Hematopoietic multipotent progenitor cell treated with erythropoietin and hydrocortisone succinate and interleukin-3 and kit ligand, for 4 days (in vitro differentiated cells): ENCODE measurements at places on chromosomes 5 and 9.

GRCh38 chr9:92748233-92748497 is 16.5 kb downstream of the BICD2 start:
- DNase-seq: no peak

GRCh38 chr5:135869276-135869675 is 26.4 kb downstream of the IL9 start:
- DNase-seq: no peak

GRCh38 chr9:77221431-77221830 is 44.1 kb downstream of the VPS13A start:
- no peak for DNase-seq

- DNase-seq: no peak
These were observed 256.8 kb upstream of the ADAMTS16 start for GRCh38 chr5:4883360-4883759.

- DNase-seq: peak; percentile 1
These were observed 261.7 kb downstream of the CDH12 start for GRCh38 chr5:22591461-22591860.

- no peak for DNase-seq
These were observed 48.0 kb downstream of the PRR16 start for GRCh38 chr5:120512068-120512467.

- DNase-seq: peak; percentile 51
These were observed 99.7 kb upstream of the CCL21 start for GRCh38 chr9:34809504-34810186.

- no peak for DNase-seq
These were observed 59.2 kb downstream of the PPIC start for GRCh38 chr5:122977319-122977718.

DNA sequence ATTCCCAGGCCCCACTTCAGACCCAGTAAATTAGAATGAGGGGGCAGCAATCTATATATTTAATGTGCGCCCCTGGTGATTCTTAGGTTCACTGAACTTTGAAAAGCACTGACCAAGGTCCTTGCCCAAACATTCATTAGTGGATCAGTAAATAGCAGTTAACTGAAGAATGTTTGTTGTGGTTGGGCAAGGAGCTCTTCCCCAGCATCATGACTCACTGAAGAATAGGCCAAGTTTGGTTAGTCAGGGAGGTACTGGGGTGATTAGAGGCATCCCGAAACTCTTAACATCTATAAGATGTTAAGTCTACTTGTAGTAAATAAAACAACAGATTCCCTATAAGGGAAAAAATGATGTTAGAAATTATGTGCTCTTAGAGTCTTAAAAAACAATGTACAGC is 833 bp upstream of the MROH2B start:
- DNase-seq: no peak

DNA sequence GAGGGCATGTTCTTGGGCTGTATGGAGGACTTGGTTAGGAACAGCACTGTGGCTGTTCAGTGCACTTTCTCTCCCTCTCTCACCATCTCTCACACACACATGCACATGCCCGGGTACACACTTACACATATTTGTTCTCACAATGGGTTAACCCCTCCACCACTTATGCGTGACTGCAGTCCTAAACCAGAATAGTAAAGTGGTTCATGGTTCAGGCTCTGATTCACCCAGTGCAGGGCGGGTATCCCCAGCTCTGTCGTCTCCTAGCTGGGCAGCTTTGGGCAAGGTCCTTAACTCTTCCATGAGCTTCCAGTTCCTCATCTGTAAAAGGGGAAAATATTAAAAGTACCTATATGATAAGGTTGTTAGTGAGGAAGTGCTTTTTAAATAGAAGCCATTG is 45.3 kb upstream of the GALNT10 start:
- DNase-seq: no peak

GRCh38 chr5:88685591-88686541 is 197.1 kb downstream of the MEF2C start:
- DNase-seq: no peak

GRCh38 chr5:159887050-159887449 is 29.2 kb upstream of the ADRA1B start:
- no peak for DNase-seq

GRCh38 chr5:93635991-93636390 is 53.0 kb downstream of the NR2F1 start:
- DNase-seq: peak; percentile 63

GRCh38 chr5:72115296-72115695 is 8.0 kb downstream of the MAP1B start:
- no peak for DNase-seq

DNA sequence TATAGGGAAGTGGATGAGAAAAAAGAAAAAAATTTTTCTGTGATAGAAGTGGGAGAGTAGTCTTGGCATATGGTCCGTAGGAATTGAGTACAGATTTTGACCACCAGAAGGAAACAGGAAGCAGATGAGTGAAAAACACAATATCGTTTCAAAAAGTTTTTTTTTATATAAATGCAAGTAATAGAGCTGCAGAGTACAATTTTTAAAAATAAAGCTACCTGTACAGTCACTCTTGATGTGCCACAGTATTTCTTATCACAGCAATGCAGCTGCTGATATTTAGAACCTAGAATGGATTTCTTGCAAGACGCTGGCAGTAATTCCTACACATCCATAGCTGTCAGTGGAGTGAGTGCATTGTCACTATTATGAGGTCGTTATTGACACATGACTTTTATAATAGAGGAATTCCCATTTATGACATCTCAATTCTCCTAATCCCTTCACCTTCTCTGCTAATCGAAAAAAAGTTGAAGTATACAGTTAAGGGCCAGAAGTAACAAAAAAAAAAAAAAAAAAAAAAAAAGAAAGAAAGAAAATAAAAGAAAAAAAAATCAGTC is 477.7 kb downstream of the TAF11L14 start:
- peak; percentile 40 for DNase-seq

- no peak for DNase-seq
These were observed 23.1 kb upstream of the ERCC6L2 start for GRCh38 chr9:95852059-95853032.
